PC-9 (cell line): ENCODE measurements at places on chromosomes 5 and 9. TPM values are rescaled to one million over a fixed set of nuclear protein-coding genes. Genes with fewer than 3 reads are reported as not detected.

LMX1B gene
- not detected in 2 replicates for total RNA-seq

SPINK4 gene
- not detected in 2 replicates for total RNA-seq

INSL4 gene
- not detected in 2 replicates for total RNA-seq

DNA sequence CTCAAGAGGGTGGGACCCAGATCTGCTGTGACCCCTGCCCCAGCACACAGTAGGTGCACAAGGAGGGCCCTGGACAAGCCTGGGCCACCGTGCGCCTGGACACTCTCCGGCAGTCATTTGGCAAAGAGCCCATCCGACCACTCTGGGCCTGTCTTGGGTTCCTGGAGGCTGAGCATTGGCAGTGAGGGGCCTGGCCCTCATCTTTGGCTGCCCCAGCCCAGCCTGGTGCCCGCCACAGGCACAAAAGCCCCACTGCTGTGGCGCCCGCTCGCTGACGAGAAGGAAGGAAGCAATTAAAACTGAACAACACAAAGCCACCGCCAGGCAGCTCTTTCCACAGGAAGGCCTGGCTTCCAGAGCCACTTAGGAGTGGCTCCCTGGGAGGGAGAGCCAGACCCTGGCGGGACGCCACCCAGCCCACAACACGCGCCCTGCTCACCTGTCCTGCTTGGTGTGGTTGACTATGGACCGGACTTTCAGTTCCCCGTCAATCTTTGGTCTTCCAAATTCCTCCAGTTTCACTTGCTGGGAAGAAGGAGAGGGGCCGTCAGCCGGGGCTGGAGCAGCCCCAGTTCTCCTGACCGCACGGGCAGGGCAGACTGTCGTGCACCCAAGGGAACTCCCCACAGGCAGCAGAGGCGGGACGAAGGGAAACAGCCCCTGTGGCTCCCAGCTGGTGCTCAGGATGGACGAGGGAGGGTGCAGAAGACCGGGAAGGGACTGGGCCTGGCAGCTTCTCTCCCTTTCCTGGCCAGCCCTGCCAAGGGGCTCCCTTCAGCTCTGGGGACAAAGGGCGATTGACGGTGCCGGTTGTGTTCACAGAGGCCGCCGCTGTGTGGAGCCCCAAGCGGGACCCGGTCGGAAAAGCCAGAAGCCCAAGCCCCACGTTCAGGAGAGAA is 50.9 kb upstream of the SARDH start:
- no peak overlapping the region for H3K4me3 ChIP-seq
- no peaks in the 10 kb centered on the region for H3K36me3 ChIP-seq

GRCh38 chr9:33042473-33042872 is 17.4 kb downstream of the DNAJA1 start:
- no peak for DNase-seq
- no peaks in the 10 kb centered on the region for H3K27me3 ChIP-seq
- H3K27ac ChIP-seq = no peak overlapping the region
- no peaks in the 10 kb centered on the region for H3K36me3 ChIP-seq
- no peak overlapping the region for H3K4me3 ChIP-seq

GRCh38 chr9:135034106-135034505 is 53.4 kb upstream of the OLFM1 start:
- no peaks in the 10 kb centered on the region for H3K4me1 ChIP-seq
- DNase-seq = no peak
- peaks cover 80% of the 10 kb centered on the region for H3K27me3 ChIP-seq
- no peak overlapping the region for H3K27ac ChIP-seq
- no peaks in the 10 kb centered on the region for H3K36me3 ChIP-seq

DNA sequence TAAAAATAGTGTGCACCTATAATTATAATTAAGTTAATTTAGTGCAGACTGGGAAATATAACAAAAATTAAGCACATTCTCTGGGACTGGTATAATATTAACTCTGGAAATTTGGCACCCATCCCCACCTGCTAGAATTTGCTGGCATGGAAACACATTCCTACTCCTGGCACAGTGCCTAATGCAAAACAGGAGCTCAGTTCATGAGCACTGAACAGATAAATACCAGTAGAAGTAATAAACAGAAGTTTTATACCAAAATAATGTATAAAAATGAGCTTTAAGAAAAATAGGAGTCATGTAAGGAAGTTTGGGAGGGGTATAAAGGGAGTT is 23.7 kb upstream of the NPR3 start:
- H3K27me3 ChIP-seq = no peaks in the 10 kb centered on the region
- H3K4me1 ChIP-seq = no peaks in the 10 kb centered on the region
- peak; percentile 36 for DNase-seq
- no peak overlapping the region for H3K27ac ChIP-seq
- no peak overlapping the region for H3K4me3 ChIP-seq
- H3K36me3 ChIP-seq = no peaks in the 10 kb centered on the region
